ENCODE measurements at places on chromosomes 11 and 22.

- DNase-seq, result no peak
Observed at GRCh38 chr11:23554002-23554401, 693.7 kb upstream of the CCDC179 start.

DNA sequence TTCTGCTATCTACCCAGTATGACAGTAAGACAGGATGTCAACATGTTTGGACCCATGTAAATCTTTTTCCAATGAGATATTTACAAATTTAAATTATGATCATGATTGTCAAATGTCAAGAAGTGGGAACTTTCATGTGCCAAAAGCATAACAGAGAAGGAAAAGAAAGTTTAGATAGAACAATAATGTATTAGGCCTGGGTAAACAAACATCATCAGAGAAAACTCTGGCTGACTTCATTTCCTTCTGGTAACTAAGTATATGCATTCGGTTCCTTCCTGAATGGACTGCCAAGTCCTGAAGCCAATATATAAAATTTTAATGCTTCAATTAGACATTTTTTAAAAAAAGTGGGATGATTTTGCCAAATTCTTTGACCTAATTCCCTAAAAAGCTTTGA is 16.5 kb downstream of the RNF141 start:
- DNase-seq, result no peak

DNA sequence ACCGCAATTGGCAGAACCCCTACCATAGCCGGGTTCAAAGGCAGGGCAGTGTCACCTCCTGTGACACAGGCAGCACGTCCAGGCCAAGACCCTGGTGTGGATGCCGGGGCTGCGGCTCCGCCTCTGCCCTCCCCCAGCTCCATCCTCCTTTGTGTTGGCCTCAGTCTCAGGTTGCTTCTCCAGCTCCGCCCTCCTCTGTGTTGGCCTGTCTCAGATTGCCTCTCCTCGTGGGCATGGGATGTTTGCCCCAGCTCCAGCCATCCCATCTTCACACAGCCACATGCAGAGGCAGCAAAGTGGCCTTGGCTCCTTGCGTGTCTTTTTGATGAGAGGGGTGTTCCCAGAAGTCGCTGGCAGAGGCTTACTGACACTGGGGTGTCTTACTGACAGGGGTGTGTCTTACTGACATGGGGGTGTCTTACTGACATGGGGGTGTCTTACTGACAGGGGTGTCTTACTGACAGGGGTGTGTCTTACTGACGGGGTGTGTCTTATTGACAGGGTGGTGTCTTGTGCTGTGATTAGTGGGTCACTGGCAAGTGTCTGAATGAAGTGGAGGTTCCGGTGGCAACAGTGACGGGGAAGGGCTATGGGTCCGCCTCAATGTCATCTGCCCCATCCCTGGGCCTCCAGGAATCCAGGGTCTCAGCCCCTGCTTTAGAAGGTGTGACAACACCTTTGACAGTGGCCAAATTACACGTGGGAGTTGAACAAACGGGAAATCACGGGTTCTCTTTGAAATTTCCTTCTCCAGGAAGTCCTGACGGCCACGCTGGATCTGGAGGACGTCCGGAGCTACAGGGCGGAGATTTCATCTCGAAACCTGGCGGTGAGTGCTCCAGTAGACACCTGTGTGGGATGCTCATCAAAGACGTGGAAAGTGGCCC is 24.9 kb downstream of the NADSYN1 start:
- DNase-seq, result no peak

- DNase-seq, result no peak
Observed at GRCh38 chr11:67002297-67002913, 20.5 kb upstream of the SYT12 start.

DNA sequence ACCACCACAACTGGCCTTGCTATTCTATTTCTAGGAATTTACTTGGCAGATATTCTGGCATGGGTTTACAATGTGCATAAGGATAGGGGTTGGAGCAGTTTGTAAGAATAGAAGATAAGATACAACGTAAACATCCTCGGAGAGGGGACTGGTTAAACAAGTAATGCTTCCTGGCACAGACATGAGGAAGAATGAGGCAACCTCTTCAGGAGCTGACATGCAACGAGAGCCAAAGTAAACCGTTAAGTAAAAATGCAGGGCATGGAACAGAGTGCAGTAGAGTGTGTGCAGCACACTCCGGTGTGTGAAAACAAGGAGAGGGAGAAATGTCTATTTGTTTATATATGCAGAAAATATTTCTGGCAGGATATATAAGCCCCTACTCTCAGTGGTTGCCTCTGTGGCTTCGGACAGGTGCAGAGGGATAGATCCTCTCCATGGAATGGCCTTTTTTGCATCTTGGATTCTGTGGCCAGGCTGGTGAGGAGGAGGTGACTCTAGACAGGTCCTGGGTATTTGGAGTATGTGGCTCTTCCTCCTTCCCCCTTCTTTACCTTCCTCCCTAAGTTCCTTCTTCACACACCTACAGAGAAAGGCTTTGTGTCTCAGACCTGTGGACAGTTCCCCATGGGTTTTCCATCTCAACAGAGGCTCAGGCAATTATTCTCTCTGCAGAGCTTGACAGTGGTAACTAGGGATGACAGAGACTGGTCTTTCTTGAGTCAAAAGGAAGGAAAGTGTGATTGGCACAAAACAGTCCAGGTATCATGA is 2.5 kb downstream of the RAB36 start:
- no peak for DNase-seq

- DNase-seq, result no peak
Observed at GRCh38 chr11:59857439-59858434, 8.6 kb downstream of the TCN1 start.

- DNase-seq, result no peak
Observed at GRCh38 chr11:131246663-131247062, 123.8 kb upstream of the NTM start.

DNA sequence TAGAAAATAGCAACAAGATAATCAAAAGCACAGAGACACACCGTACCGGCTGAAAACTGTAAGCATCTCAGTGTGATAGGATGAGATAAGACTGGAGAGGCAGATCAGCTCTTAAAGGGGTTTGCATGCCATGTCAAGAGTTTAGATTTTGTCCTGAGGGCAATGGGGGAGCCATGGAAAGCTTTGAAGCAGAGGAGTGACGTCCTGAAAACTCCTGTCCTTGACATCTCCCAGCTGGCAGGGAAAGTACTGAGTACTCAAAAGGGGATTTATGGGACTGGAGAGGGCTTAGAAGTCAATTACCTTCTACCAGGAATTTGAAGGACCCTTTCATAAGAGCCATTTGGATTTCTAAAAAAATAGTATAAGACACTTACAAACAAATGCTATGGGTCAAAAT is 420.5 kb upstream of the NARS2 start:
- no peak for DNase-seq

DNA sequence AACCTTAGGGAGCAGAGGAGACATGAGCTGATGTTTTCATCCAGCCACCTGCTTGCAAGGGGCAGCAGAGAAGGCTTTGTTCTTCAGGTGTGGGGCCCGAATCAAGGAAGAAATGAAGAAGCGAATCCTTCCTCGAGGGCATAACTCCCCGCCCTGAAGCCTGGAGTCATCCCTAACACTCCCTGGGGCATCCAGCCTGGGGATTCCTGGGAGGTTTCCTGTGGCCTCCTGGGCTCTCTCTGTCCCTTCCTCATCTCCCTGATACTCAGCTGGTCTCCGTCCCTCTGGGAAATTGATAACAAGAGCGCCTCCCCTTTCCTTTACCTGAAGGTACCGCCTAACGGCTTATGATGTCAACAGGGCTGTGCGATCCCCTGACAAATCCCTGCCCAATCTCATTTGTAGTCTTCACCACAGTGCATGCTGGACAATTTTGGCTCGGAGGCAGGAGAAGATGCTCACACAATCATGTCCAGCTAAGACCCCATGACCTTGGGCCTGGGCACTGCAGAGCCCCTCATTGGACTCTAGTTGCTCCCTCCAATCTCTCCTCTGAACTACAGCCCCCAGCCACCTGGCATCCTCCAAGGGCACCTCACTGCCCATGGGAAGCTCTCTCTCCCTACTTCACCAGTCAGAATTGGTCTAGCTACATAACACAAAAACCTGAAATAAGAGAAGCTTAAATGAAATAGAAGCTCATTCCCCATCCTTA is 80.6 kb upstream of the RTL6 start:
- DNase-seq, result no peak

GRCh38 chr22:36385491-36386350 is 2.0 kb downstream of the MYH9 start:
- no peak for DNase-seq

GRCh38 chr22:26484360-26484706 is 656 bp downstream of the SRRD start:
- no peak for DNase-seq

DNA sequence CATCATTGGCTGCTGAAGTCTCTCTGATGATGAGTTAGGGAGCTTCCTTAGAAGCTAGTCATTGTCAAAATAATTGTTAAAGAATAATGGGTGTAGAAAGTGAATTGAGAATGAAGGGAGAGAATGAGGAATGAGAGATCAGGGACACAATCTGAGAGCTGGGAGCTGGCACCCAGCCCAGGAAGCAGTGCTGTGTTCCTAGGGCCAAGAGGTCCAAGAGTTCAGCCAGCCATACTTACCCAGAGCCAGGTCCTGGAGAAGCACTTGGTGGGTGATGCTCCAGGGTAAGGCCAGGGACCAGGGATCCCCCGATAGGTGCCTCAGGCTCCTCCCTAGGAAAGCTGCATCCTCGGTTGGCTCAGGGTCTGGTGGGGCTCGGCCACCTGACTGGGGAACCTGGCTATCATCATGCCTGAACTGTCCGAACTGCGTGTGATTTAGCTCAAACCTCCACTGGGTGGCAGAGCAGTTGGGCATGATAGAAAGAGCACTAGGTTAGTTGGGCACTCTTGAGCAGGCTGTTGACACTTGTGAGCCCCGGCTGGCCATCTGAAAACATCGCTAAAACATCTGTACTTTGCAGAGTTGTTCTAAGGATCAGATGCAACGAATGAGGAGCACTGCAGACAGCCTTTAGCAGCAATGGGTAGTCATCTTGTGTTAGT is 123.9 kb upstream of the NCAM1 start:
- no peak for DNase-seq

GRCh38 chr11:113308601-113309000 is 5.8 kb upstream of the TTC12 start:
- no peak for DNase-seq

DNA sequence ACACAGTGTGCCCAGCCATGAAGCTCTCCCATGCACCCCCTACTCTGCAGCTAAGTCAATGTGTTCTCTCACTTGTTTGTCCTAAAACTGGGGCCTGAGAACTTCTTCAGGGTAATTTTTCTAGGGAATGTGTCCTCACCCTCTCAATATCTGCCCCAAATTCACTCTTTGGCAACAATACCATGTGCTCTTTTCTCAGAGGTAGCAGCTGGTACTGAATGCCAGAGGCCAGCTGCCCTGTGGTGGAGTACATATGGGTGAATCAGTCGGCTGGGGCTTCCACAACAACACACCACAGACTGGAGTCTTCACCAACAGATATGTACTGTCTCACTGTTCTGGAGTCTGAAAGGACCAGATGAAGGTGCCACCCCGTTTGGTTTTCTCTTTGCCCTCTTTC is 97.7 kb upstream of the TOP3B start:
- DNase-seq, result no peak

- DNase-seq, result no peak
Observed at GRCh38 chr22:23237201-23237798, 57.0 kb downstream of the BCR start.

DNA sequence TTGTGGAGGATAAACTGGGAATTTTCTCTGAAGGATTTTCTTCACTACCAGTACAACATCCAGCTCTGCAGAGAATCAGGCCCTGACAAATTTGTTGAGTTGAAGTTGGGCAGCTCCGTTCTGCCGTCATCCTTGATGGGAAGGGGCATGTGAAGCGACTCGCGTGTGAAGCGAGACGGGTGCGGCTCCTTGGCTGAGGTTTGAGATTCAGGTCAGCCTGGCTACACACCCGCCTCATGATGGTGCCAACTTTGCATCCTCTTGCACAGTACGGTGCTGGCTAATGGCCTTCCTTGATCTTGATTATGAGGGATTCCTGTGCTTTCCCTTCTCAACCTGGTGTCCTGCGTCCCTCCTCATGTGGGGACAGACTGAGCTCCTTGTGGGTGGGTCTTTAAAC is 19.7 kb upstream of the CDC42EP2 start:
- no peak for DNase-seq

DNA sequence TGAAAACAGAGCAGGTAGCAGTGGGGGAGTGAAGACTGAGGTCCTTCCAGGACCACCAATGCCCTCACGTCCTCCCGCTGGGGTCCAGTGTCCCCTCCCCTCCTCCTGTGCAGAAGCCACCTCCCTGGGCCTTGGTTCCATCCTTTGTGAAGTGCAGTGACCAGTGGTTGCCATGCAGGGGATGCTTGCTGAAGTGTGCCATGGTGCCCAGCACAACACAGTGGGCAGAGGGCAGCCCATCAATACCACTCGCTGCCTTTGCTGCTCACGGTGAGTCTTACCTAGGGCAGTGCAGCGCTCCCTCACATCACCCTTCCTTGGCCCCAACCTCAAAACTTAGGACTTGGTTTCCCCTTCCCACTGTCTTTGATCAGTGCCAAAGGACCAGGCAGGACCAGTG is 12.9 kb downstream of the MYEOV start:
- no peak for DNase-seq

DNA sequence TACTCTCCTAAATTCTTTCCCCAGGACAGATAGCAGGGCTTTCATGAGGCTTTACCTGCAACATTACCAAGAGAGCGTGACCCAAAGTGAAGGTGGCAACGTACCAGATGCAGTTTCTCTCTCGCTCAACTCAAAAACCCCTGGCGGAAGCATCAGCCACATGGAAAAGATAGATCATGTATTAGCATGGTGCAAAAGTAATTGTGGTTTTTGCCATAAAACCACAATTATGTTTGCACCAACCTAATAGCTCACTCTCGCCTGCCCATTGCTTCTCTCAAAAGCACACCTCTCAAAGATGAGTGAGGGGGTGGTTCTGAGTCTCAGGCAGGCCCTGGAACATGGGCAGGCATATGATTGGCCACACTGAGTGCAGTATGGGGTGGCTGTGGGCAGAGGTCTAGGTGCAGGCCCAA is 7.0 kb downstream of the MS4A6A start:
- no peak for DNase-seq

DNA sequence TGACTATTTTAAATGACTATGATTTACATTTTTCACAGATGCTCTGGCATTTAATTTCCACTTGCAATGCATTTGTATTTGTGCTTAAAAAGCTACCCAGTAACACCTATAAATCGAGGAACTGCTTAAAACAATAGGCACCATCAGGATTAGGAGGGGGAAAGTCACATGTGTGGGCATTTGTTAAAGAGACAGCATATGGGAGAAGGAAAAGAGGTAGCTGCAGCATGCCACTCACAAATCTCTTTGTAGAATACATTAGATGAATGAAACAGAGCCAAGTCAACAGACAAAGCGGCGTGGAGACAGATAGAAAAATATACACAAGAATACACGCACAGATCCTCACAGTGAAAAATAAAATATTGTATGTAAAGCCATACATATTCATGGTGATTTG is 228.0 kb downstream of the CADM1 start:
- DNase-seq, result no peak

- no peak for DNase-seq
Observed at GRCh38 chr11:62556875-62557631, 10.4 kb upstream of the AHNAK start.

GRCh38 chr22:20761536-20761935 is 12.4 kb upstream of the SERPIND1 start:
- no peak for DNase-seq

- no peak for DNase-seq
Observed at GRCh38 chr11:57322256-57323166, 2.2 kb downstream of the TNKS1BP1 start.
